ENCODE measurements at places on chromosomes 3 and 15. TPM values are rescaled to one million over a fixed set of nuclear protein-coding genes. Genes with fewer than 3 reads are reported as not detected.

DNA sequence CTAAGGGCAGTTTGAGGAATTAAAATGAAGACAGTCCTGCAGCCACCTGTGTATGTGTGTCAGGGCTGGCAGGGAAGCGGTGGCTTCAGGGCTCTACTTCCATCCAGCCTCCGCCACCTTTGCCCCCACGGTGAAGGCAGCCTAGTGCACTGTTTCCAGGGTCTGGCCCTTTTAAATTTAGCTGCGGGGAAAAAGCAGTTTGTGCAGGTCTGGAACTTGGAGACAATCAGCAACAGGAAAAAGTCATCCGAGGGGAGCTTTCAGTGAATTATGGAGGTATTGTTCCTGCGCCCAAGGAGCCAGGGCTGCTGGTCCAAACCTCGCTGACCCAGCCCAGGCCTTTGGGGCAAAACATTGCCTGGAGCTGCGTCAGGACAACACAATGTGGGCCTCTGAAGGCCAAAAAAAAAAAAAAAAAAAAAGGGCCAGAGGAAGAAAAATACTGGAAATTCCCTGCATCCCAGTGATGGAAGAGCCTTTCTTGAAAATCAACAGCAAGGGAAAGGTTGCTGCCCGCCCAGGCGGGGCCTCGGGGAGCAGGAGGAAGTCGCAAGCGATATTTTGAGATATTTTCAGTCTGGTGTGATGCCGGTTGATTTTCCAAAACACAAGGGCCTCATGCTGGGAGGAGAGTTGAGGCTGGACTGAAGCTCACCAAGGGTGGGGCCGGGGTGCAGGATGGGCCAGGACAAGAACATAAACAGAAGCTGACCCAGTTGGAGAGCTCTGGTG, 25.5 kb upstream of the FGD5 start:
- DNase-seq: no peak

DNA sequence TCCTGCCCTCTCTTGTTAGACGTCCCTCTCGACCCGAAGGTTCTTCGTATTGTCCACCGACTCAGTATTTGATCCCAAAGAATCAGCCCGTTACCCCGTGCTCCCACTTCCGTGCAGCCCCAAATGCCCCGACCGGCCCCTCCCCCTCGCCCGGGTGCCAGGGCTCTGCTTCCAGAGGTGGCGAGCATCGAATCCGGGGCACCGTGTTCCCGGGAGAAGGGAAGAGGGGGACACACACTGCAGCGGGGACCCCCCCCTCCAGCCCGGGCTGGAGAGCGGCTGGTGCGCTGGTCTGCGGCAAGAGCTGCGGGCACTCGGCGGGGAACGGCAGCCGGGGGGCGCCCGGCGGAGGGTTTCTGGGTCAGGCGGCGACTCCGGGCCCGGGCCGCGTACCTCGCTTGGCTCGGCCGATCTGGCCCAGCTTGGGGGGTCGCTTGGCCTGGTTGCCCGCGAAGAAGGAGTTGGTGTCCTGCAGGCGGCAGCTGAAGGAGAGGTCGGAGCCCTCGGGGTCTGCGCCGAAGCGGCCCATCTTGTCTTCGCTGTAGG, 556 bp downstream of the CAMK2N2 start:
- DNase-seq: no peak

DNA sequence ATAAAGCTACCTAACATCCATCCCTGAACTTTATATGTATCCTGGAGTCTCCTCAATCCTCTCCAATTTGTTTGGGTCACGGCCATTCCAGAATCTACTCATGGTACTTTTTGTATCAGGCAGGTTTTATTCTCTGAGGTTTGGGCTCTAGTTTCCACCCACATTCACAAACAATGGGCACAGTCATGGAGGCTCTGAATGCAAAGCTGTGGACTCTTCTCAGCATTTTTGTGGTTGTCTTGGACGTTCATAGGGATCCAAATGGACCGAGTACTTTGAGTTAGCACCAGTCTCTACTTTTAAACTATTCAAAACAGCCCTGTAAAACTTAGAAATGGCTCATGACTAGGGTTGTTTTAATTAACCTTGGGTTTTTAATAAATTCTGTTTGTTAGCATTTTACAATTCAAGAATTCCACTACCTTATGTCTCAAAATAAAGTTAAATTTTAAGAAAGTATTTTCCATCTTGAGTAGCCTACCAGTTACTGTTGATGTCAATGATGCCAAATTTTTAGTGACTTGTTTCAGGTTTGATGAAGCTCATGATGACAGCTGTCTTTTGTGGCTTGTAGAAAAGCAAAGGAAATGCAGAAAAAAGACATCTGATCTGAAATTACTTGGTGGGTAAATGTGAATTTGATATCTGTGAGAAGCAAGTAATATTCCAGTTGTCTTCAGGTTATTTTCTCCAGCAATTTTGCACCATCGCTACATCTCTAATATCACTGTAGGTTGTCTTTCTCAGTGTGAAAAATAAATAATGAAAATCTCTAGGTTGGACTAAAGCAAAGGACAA, 275.7 kb upstream of the THBS1 start:
- DNase-seq: no peak

GRCh38 chr3:172033396-172033795, 6.0 kb upstream of the FNDC3B start:
- no peak for DNase-seq

CHRNA3 gene
- total RNA-seq: not detected

DNA sequence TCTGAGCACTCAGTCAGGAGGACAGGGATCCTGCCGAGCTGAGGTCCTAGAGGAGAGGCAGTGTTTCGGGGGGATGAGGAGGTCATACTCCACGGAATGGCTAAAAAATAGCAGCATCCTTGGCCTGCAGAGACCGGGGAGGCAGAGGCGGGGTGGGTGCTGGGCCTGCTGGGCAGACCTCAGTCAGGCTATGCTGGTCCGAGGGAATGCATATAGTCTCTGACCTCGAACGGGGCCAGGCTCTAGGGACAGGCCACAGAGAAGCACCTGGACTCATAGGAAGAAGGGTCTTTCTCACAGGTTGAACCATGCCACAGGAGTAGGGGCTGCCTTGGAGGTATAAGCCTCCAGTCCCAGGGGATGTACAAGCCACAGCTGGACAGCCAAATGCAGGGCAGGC, 14.0 kb upstream of the SKIC8 start:
- no peak for DNase-seq

- no peak for DNase-seq
Observed at GRCh38 chr3:186509423-186509822, 34.8 kb downstream of the CRYGS start.

GRCh38 chr3:115322901-115323300, 175.8 kb upstream of the ZBTB20 start:
- DNase-seq: no peak

DNA sequence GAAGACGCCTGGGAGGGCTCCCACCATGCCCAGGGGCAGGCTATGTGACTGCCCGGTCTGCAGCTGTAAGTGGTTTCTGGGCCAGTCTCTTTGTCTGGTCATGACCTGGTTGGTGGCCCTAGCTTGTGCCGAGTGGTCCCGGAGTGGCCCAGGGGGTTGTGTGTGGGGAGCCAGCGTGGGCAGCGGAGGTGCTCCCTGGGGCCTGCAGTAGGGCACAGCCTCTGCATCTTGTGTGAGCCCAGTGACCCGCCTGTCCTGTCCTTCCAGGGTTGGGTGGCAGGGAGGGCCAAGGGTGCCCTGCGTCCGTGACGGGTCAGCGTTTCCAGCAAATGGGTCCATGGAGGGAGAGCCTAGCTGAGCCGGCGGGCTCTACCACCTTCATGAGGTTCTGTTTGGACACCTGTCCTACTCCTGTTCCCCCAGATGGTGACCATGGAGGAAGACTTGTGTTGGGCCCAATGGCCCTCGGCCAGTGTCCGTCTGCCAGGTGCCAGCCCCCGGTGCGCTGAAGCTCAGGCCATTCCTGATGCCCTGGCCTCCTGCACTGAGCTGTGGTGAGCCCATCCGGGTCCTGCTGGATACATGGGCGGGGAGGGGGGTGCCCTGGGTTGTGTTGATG, 215.4 kb downstream of the SNRPN start:
- no peak for DNase-seq

GRCh38 chr3:67196677-67197076, 198.6 kb downstream of the KBTBD8 start:
- DNase-seq: no peak

DNA sequence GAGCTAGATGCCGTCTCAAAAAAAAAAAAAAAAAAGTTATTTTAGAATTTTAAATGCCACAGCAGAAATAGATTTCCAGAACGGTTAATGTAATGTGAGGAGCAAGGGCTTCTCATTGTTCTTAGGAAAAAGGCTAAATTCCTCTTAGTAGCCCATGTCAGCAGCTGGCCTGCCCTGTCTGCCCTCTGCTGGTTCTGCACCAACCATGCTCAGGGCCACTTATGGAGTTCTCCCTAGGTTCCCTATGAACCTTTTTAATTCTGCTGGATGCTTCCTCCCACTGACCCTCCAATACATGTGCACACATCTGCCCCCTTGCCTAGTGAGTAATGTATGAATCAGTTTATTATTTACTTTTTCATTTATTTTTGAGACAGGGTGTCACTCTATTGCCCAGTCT, 32.2 kb upstream of the DPPA4 start:
- DNase-seq: no peak

NANOGP8 gene
- not detected for total RNA-seq

FBXL2 gene
- not detected for total RNA-seq

TRPM1 gene
- not detected for total RNA-seq

FAM107A gene
- not detected for total RNA-seq

DNA sequence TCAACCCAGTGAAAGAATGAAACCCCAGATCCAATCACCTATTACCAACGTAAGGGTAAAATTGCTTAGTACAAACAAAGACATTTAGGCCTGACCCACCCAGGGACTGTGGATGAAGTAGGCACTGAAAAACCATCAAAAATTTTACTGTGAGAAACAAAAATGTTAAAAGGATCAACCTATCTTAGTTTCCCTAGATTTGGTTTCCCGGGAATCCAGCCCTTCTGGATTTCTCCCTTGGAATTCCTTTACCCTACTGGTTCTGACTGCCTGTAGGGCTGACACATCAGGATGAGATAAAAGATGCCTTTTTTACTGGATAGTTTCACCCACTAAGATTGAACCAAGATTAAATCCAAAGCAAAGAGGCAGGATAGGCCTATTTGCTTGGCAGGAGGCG, 102.7 kb downstream of the SCAPER start:
- DNase-seq: no peak

DNA sequence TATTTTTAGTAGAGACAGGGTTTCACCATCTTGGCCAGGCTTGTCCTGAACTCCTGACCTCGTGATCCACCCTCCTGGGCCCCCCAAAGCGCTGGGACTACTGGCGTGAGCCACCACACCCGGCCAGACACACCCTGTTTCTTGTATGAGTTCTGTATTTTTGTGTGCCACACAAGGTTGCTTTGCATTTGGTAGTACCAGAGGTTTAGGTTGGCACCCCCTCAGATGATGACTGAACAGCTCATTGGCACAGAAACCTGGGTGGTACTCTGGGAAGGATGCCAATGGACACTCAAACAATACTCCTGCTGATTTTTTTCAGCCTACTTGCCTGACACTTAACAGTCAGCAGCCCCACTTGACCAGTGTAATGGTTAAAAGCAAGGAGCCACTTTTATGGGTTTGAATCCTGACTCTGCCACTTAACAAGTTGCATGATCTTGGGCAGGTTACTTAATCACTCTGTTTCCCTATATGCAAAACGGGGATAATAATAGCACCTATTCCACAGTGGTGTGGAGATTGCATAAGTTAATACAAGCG, 39.2 kb upstream of the BCL2A1 start:
- DNase-seq: no peak

NR2E3 gene
- not detected for total RNA-seq

- DNase-seq: no peak
Observed at GRCh38 chr3:66483006-66483405, 17.8 kb downstream of the LRIG1 start.

DNA sequence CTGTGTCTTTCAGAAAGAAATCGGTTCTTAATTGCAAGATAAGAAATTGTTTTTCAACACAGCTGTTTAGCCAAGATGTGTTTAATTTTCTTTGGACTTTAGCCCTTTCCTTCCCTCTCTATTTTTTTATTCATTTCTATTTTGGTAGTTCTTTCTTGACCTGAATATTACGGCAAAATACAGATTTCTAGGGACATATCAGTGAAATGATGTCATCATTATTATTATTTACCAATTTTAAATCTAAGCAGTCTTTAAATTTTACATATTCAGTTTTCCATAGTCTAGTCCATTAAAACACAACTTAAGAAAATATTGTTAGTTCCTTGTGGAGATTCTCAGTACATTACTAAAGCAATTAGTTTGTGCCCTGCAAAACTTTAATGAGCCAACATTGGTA, 104.3 kb downstream of the MAP2K5 start:
- no peak for DNase-seq

DNA sequence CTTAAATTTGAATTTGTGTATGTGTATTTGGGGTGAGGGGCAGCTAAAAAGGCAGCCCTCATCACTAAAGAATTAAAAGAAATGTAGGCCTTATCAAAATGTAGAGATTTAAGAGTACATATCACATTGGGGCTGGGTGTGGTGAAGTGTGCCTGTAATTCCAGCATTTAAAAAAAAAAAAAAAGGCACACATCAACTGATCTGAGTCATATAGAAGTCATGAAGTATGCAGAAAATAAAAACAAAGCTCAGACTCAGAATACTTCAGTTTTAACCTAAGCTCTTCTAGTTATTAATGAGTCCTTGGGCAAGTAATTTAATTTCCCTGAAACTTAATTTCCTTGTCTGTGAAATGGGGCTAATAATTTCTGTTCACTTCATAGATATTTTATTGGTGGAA, 31.6 kb downstream of the SLC24A1 start:
- no peak for DNase-seq

- DNase-seq: no peak
Observed at GRCh38 chr3:143428294-143428693, 308.7 kb downstream of the CHST2 start.

DNA sequence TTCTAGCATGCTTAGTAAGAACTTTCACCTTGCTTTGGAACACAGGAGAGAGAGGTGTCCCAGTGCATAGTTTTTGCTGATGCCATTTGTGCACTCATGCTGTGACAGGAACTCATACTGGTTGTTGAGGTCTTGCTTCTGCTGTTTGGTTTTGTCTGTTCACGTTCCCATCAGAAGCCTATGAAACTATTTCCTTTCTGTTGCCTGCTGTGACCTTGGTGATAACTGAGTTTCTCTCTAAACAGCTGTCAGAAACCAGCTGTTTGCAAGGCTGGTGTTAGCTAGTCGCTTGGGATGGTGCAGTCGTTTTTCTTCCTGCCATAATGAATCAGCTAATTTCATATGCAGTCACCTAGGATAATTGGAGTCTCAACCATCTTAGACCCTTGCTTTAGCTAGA, 724.1 kb downstream of the GRM7 start:
- DNase-seq: no peak

DNA sequence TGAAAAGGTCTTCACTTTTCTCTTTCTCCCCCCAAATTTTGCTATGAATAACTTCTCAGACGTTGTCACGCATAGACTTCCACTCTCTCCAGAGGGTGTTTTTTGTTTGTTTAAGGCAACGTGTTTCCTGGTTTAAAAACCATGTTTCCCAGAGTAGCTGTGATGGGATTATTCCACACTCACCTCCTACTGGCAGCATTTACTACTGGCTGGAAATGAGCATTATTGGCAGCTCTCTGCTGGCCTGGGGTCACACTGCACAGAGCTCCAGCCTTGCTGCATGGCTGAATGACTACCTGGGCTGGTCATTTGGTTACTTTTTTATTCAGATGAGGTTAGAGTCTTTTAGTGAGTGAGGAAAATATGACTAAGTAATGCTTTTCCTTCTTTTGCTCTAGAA, 65.2 kb downstream of the RARB start:
- DNase-seq: no peak

All from naive thymus-derived CD8-positive, alpha-beta T cell (primary cell).